ENCODE measurements at places on chromosomes 5 and 9. TPM values are rescaled to one million over a fixed set of nuclear protein-coding genes. Genes with fewer than 3 reads are reported as not detected.
A peak's percentile ranks its signal among the peaks of the same experiment; 100 is the strongest.

DNA sequence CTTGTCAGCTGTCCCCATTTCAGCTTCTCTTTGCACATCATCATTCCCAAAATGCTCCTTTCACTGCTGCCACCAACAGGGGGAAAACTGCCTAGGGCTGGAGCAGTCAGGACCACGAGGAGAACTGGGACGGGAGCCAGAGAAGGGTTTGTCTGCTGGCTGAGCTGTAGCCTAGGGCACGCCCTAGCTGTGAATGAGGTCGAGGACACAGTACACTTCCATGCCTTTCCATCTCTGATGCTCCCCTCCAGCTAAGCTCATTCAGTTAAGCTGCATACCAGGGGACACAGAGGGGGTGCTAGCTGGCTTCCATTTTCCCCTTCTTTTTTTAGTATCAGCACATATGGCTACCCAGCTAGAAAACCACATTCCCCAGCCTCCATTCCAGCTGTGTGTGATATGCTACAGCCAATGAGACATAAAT lies 64.7 kb downstream of the STK10 start:
- DNase-seq, result peak; percentile 65

The CER1 gene
- 0.24 TPM for polyA plus RNA-seq

The RNF183 gene
- polyA plus RNA-seq, result 0.29 TPM

The GDA gene
- polyA plus RNA-seq, result not detected

- DNase-seq, result no peak
Measured at GRCh38 chr9:3032898-3033297, 189.0 kb upstream of the PUM3 start.

- DNase-seq, result no peak
Measured at GRCh38 chr5:39164016-39164415, 55.3 kb downstream of the FYB1 start.

The ECSCR gene
- 58.1 TPM for polyA plus RNA-seq

GRCh38 chr9:13284011-13284410 lies 4.5 kb upstream of the MPDZ start:
- no peak for DNase-seq

DNA sequence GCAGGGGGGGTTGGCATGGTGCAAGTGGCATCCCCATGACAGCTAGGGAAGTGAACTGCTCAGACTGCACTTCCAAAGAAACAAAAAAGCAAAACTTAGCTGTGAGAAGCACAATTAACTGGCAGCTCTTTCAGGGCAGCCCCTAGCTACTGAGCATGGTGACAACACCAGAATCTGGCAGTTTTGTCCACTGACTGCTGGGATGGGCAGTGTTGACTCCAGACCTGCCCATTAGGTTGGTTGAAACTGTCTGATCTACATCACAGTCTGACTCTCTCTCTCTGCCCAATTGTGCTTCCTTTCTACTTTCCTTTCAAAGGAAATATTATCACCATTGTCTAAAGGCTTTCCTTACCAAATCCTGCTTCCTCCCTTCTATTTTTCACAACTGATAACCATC lies 12.5 kb upstream of the RAD23B start:
- no peak for DNase-seq

The LCN9 gene
- not detected for polyA plus RNA-seq

GRCh38 chr5:158519433-158520021 lies 580.2 kb downstream of the EBF1 start:
- no peak for DNase-seq

DNA sequence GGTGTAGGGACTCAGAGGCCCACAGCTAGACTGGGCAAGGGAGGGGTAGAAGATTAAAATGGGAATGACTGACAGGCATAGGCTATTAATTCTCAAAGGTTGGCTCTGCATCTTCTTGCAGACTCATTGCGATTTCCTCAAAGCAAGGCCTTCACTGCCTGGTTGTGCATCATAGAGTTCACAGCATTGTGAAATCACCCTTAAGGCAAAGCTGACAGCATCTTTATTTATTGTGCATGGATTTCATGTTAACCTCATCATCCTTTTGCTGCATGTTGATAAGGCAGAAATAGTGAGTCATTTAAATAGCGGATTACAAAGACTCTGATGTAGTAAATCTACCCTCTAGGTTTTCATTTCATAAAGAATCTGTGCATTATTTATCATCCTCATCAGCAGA lies 13.6 kb upstream of the PALM2AKAP2 start:
- no peak for DNase-seq

- DNase-seq, result no peak
Measured at GRCh38 chr5:178069909-178070308, 43.4 kb upstream of the N4BP3 start.

GRCh38 chr5:53260446-53260845 lies 150.9 kb upstream of the MOCS2 start:
- no peak for DNase-seq

The SPAG8 gene
- 10.7 TPM for polyA plus RNA-seq

- no peak for DNase-seq
Measured at GRCh38 chr9:112084334-112084733, 90.8 kb downstream of the SUSD1 start.

All from right lung (tissue), 10 donors.